ENCODE measurements at places on chromosomes 3 and 15.

- DNase-seq = no peak
Measured at GRCh38 chr15:83118291-83118827, 10.9 kb downstream of the TM6SF1 start.

DNA sequence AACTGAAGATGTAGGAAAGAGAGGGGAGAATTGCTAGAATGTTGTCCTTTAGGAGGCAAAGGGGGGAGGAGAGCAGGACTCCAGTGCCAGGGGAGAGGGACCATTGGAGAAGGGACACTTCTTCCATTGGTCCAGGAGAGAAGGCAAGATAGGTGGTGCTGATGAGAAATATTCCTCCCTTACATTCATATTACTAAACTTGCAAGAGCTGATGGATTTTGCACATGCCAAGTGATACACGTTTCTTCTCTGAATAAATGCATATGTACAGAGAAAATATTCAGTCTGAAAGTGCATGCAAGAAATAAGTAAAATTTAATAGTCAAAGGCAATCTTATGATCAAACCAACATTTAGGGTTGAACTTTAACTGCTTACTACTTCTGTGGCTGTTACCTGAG is 21.5 kb upstream of the SPTSSB start:
- DNase-seq = no peak

DNA sequence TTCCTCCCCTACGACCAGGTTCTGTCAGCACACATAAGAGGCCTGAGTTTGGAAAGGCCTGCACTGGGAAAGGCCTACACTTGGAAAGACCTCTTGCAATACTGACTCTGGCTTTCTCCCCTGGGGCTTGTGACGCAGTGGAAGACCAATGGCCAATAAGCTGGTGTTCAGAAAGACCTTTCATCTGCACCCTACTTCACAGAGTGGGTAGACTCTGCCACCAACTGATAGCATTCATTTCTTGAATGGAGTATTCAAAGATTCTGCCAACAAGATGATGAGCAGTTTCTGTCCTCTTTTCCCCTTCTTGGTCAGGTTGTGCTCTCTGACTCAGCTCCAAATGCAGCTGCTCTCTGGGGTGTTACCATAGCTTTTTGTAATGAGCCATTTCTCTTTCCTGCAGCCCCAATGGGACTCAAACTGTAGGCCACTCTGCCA is 48.8 kb downstream of the TIPARP start:
- DNase-seq = no peak

GRCh38 chr3:136387031-136387430 is 136.9 kb downstream of the PCCB start:
- no peak for DNase-seq

DNA sequence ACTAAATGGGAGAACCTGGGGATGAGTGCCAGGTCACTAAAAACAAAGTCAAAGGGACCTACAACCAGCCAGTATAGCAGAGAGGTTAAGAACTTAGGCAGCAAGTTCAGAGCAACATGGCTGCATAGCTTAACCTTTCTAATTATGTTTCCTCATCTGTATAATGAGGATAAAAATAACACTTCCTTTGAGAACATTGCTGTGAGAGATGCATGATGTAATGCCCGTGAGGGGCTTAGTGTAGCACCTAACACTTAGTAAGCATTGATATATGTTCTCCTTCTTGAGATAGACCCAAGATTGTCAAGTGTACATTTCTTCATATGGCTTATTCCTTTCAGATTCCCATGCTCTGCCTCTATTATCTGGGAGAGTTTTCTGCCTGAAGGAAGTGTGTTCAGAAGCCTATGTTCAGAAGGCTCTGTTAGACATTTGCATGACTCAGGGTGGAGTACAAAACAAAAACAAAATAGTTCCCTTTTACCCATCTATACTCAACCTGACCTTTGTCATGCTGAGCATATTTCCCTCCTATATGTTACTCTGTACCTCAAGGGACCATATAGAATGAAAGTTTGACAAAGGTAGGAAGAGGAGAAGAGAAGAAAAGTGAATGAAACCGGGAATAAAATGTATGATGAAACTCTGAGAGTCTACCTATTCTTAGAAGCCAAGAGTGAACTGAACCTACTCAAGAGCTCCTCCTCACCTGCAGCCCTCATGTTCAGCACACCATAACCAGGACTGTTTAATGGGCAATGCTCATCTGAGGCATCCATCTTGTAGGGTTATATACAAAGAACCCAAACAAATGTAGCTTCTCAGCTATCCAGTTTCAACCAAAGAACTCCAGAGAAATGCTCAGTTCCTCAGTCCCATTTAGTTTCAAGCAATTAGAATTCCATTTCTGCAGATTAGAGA is 70.7 kb upstream of the KCNMB2 start:
- no peak for DNase-seq

- DNase-seq = peak; percentile 14
Measured at GRCh38 chr3:46892285-46893145, 15.0 kb downstream of the PTH1R start.

Data from CD4-positive, alpha-beta T cell treated with Interleukin-12 subunit alpha and Interleukin-12 subunit beta, for 1 hour (primary cell).